ENCODE measurements at places on chromosomes 1 and 21.

DNA sequence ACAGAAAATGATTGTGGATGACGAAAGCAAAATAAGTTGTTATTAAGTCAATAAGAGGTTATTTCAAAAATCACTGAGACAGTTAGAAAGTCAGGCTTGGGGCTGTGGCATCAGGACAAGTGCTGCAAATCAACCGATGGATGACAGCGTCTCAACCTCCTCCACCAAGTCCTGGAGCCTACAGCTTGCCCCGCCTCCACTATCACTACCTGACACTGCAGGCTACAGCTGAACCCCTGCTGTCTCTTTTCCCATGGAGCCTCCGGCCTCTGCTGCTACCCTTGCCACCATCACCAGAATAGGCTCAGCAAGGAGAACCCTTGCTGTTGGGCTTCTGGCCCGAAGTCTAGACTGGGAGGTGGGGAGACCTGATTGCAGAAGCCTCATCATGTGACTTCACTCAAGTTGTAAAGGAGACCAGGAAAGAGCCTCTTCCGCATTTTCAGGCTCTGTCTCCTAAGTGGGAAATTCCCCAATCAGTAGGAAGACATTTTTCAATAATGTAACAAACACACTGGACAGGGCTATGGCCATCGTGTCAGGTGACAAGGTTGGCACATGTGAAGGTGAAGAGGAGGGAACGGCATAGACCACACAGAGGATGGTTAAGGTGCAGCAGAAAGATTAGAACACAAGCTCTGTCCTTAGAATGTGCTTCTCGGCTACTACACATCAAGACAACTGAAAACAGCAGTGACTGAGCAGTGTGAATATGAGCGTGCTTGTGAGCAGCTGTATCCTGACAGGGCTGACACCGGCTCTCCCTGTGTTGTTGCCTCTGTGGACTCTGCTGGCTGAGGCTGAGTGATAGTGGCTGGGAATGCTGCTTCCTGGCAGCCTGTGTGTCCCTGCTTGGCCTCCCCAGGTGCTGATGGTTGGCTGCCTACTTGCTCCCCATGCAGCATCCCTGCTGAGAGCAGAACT, 660.7 kb downstream of the PTPRU start:
- DNase-seq, result no peak

GRCh38 chr21:45531393-45532215, 10.6 kb downstream of the SLC19A1 start:
- no peak for DNase-seq

- DNase-seq, result no peak
Measured at GRCh38 chr1:64826991-64827390, 82.1 kb downstream of the RAVER2 start.

GRCh38 chr1:20494609-20495311, 8.8 kb upstream of the CAMK2N1 start:
- no peak for DNase-seq

GRCh38 chr1:39683591-39684312, 7.5 kb downstream of the HPCAL4 start:
- DNase-seq, result peak; percentile 23

DNA sequence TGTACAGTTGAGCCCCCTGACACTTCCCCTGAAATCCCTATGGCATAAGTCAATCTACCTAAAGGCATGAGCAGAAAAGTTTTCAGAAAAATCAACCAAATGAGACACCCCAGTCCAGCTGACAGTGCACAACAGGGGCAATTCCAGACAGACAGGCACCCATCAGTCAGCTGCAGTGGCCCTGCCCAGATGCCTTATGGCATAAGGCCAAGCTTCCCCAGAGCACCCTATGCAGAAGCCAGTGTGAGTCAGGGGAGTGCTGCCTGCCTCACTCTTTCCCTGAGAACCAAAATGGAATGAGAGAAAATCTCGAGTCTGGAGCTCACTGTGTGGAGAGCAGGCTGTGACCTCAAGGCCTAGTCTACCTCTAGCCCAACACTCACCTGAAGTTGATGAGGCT, 38.1 kb downstream of the MRAP start:
- DNase-seq, result no peak

GRCh38 chr21:38531591-38531990, 33.3 kb upstream of the ERG start:
- no peak for DNase-seq

GRCh38 chr21:30337772-30338171, 278 bp upstream of the KRTAP27-1 start:
- no peak for DNase-seq

- no peak for DNase-seq
Measured at GRCh38 chr1:23524163-23524562, 6.9 kb downstream of the E2F2 start.
